Hippocampal formation (tissue), 2 donors: ENCODE measurements at places on chromosomes 4 and X.

GRCh38 chr4:44927399-44928380 lies 201.3 kb upstream of the GNPDA2 start:
- DNase-seq = no peak

DNA sequence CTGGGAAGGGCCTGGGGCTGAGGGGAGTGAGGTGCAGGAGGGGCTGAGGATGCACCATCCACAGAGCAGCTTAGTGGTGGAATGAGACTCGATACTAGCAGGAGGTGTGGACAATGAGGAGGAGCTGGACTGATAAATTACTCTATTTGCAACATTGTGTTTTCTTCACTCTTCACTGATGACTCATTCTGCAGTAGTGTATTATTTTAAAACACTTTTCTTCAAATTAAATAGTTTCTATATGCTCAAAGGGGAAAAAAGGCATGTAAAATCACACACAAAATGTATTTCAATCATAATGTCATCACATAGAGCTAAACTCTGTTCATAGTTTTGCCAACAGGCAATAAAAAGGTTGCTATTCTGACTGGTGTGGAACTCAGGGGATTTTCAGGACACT lies 467.0 kb upstream of the CTSO start:
- no peak for DNase-seq

DNA sequence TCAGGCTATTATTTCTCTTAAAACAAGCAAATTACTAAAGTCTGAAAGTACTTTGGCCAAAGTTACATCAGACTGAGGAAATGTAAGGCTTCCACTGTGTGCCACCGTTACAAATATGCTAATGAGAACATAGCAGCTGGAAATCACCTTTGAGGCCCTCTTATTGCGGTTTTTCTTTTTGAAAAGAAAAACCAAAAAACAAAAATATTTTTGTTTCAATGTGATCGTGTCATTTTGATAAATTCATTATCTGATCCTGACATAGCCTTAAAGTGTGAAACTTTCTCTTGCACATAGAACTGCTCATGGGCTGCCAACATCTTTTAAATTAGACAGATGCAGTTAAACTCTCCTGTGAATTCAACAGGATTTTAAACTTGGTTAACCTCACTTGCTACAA lies 2.8 kb upstream of the TIFA start:
- no peak for DNase-seq

- no peak for DNase-seq
These were observed 14.6 kb downstream of the ADGRL3 start for GRCh38 chr4:61214680-61215079.

DNA sequence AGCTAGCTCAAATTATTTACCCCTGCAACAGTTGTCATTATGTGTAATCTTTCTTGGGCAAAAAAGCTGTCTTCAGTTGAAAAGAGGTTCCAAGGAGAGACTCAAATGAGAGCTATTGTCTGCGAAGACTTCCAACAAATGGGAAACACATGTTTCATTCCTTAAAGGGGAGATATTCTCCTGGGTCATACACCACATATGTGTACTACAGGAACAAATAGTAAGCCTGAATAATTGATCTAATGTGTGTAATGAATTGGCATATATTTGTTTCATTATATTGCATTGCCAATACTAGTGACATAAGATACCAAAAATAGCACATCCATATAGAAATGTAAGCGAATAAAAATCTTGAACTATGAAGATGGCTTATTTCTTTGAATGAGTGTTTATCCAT lies 950.9 kb upstream of the NDST4 start:
- DNase-seq = no peak

DNA sequence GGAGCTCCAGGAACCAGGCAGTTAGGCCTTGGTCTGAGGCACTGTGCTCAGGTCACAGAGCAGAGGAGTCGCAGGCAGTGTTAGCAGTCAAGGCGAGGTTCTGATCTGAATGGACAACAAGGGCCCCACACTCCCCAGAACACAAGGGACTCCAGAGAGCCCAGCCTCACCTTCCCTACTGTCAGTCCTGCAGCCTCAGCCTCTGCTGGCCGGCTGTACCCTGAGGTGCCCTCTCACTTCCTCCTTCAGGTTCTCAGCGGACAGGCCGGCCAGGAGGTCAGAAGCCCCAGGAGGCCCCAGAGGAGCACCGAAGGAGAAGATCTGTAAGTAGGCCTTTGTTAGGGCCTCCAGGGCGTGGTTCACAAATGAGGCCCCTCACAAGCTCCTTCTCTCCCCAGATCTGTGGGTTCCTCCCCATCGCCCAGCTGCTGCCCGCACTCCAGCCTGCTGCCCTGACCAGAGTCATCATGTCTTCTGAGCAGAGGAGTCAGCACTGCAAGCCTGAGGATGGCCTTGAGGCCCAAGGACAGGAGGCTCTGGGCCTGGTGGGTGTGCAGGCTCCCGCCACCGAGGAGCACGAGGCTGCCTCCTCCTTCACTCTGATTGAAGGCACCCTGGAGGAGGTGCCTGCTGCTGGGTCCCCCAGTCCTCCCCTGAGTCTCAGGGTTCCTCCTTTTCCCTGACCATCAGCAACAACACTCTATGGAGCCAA lies 26.2 kb downstream of the MAGEA9 start:
- no peak for DNase-seq

- no peak for DNase-seq
These were observed 390.8 kb upstream of the BOD1L1 start for GRCh38 chr4:14018191-14018853.

GRCh38 chr4:161247831-161248230 lies 916.0 kb downstream of the FSTL5 start:
- DNase-seq = no peak

GRCh38 chrX:109679820-109680219 lies 53.2 kb downstream of the ACSL4 start:
- DNase-seq = no peak

DNA sequence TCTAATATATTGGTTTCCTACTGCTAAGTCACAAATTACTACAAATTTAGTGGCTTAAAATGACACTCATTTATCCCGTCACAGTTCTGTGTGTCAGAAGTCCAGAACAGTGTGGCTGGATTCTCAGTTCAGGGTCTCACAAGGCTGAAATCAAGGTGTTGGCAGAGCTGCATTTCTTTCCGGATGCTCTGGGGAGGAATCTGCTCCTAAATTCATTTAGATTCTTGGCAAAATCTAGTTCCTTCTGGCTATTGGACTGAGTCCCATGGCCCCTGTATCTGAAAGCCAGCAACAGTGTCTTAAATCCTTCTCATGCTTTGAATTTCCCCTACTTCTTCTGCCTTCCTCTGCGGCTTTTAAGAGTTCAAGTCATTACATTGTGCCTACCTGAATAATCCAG lies 103.1 kb upstream of the BMP3 start:
- DNase-seq = no peak

DNA sequence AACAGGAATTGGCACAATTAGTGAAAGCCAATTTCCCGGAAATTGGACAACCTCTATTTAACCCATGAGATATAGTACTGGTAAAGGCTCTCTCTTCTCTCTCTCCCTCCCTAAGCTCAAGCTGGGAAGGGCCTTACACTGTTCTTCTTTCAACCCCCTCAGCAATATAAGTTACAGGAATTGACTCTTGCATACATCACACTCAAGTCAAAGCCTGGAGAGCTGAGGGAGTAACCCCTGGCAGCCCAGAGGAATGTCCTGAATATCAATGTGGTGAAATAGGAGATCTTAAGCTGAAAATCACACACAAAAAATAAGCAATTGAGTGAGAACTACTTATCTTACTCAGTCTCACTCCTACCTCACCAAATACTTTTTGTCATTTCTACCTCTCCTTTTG lies 186.9 kb upstream of the SPOCK3 start:
- DNase-seq = no peak
